Stimulated activated CD8-positive, alpha-beta memory T cell treated with anti-CD3 and anti-CD28 coated beads, Interleukin-4, amount 100 ng/mL, for 4 hours (primary cell): ENCODE measurements at places on chromosomes 2 and 18.

DNA sequence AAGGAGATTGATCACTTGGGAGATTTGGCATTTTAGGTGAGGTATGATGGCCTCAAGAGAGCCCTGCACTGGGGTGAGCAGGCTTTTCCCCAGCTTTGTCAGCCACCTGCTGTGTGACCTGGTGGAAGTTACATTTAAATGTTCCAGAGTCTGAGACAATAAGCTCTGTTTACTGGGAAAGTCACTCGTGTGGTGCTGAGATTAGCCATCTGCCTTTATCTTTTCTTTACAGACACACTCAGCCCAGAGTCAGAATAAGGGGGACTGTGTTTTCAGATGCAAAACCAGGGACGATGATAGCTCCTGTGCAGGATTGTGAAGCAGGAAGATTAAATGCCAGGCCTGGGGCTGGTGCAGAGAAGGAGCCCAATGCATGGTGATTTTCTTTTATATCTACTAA, 47.9 kb downstream of the SH3RF3 start:
- no peak for DNase-seq

DNA sequence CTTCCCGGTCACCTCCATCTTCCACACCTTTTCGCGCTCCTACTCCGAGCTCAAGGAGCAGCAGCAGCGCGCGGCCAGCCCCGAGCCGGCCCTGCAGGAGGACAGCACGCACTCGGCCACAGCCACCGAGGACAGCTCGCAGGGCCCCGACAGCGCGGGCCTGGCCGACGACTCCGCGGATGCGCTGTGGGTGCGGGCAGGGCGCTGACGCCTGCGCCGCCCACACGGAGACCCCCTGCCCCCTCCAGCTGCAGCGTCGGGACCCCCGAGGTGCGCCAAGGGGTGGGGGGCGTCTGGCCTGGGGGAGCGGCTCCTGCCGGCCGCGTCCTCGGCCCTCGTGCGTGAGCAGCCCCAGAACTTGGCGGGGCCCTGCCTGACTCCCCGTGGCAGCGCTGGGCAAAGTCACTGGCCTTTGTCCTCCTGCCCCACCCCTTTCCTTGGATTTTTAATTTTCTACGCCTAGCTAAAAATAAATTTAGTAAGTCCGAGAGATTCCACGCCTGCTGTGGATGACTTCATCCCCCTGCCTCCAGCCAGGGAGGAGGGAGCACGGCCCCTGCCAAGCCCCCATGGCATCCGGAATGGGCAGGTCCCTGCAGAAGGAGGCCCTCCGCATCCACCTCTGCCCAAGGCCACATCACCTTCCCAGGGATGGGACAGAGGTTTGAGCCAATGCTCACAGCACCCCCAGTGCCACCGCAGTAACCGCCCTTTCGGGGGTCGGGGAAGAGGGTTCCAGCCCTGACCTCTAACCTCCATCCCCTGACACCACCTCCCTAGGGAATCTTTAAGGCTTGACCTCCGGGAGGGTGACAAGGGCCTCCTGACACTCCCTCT, 51.6 kb downstream of the SLC66A2 start:
- no peak for DNase-seq

- no peak for DNase-seq
These were observed 107.7 kb downstream of the INHBB start for GRCh38 chr2:120453635-120453998.

GRCh38 chr2:130916438-130916705, 79.7 kb downstream of the ARHGEF4 start:
- DNase-seq: no peak

- DNase-seq: no peak
These were observed 147.8 kb downstream of the KCNE4 start for GRCh38 chr2:223199531-223200515.
